Natural killer cell treated with Interleukin-12 subunit alpha and Interleukin-12 subunit beta and Interleukin-15 and Interleukin-18, amount 100 ng/mL, for 72 hours (primary cell): ENCODE measurements at places on chromosomes 11 and 22. TPM values are rescaled to one million over a fixed set of nuclear protein-coding genes. Genes with fewer than 3 reads are reported as not detected.
A peak's percentile ranks its signal among the peaks of the same experiment; 100 is the strongest.

DNA sequence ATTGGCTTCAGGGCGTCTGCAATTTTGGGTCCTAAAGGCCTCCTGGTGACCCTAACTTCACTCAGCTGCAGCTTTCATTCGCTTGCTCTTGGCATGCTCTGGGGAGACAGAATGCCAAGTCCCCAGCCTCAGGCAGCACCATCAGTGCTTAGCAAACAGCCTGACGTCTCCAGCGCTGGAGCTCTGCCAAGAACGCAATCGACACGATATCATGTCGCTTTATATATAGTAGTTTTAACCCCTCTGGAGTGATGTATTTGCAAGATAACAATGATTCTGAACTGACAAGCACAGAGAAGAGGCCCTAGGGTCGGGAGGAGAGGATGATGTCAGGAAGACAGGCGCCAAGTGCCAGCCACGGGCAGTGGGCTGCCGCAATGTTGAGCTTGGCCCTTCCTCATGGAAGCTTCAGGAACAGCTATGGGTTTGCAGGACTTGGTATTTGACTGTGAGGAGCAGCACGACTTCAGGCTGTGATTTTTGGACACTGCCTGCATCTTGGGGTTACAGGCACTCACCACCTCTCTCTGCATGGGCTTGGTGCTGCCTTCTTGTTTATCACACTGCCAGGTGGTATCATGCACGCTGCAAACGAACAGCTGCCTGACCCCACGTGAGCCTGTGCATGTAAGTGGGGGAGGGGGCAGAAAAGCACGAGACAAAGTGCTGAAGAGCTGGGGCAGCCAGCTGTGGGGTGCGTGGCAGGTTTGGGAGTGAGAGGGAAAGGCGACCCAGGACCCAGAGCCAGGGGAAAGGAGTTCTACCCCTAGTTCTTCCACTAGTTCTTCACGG, 26.1 kb downstream of the B3GAT1 start:
- H3K27me3 ChIP-seq = no peaks in the 10 kb centered on the region
- DNase-seq = no peak

- DNase-seq = no peak
- no peaks in the 10 kb centered on the region for H3K4me1 ChIP-seq
- no peak overlapping the region for H3K27ac ChIP-seq
- H3K4me3 ChIP-seq = no peak overlapping the region
- H3K27me3 ChIP-seq = peaks cover 50% of the 10 kb centered on the region
Measured at GRCh38 chr11:35523331-35523768, 2.1 kb downstream of the PAMR1 start.

DNA sequence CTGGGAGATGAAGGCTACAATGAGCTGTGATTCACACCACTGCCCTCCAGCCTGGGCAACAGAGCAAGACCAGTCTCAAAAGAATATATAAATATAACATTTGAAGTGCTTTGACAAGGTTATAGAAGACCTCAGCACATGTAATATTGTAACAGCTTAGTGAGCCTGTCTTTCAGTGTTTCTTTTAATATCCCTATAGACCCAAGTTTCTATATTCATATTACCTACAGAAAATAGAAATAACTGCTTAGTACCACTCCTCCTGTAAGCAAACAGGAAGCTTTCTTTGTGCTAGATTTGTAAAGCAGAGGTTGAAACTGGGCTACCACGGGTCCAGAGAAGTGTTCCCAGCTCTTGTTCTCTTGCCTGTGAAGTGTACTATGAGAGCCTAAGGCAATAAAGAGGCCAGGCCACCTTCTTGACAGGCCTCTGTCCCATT, 68.2 kb downstream of the PPP2R1B start:
- no peak overlapping the region for H3K27ac ChIP-seq
- no peak overlapping the region for H3K4me3 ChIP-seq
- no peak for DNase-seq
- peaks cover 10% of the 10 kb centered on the region for H3K4me1 ChIP-seq
- no peaks in the 10 kb centered on the region for H3K27me3 ChIP-seq

The CNGA4 gene
- total RNA-seq = not detected

GRCh38 chr11:20671856-20672546, 2.6 kb downstream of the NELL1 start:
- peaks cover 4% of the 10 kb centered on the region for H3K4me1 ChIP-seq
- H3K27me3 ChIP-seq = peaks cover 35% of the 10 kb centered on the region
- H3K36me3 ChIP-seq = peaks cover 5% of the 10 kb centered on the region
- H3K4me3 ChIP-seq = no peak overlapping the region

- no peaks in the 10 kb centered on the region for H3K4me1 ChIP-seq
- no peak for DNase-seq
- no peak overlapping the region for H3K4me3 ChIP-seq
Measured at GRCh38 chr11:662689-663274, 25.7 kb downstream of the DRD4 start.

DNA sequence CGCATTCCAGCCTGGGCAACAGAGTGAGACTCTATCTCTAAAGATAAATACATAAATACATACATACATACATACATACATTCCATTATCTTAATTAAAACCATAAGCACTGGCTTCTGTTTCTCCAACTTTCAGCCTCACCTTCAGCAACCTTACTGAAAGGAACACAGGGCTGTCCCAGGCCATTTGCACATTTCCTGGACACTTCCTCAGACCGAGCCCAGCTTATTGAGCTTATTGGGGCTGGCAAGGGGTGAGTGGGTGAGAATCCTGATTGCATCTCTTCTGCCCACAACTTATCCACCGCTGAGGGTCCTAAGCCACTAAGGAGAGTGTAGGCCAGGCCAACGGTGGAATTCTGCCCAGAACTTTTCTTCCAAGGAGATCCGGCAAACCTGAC, 16.5 kb upstream of the LRP5 start:
- no peak for DNase-seq
- H3K27ac ChIP-seq = no peak overlapping the region
- no peaks in the 10 kb centered on the region for H3K4me1 ChIP-seq
- no peaks in the 10 kb centered on the region for H3K36me3 ChIP-seq

GRCh38 chr11:35106595-35106994, 32.4 kb upstream of the CD44 start:
- H3K27ac ChIP-seq = peak overlapping the region; percentile 46
- peaks cover 10% of the 10 kb centered on the region for H3K27me3 ChIP-seq
- peaks cover 4% of the 10 kb centered on the region for H3K36me3 ChIP-seq
- H3K4me3 ChIP-seq = peak overlapping the region; percentile 19

DNA sequence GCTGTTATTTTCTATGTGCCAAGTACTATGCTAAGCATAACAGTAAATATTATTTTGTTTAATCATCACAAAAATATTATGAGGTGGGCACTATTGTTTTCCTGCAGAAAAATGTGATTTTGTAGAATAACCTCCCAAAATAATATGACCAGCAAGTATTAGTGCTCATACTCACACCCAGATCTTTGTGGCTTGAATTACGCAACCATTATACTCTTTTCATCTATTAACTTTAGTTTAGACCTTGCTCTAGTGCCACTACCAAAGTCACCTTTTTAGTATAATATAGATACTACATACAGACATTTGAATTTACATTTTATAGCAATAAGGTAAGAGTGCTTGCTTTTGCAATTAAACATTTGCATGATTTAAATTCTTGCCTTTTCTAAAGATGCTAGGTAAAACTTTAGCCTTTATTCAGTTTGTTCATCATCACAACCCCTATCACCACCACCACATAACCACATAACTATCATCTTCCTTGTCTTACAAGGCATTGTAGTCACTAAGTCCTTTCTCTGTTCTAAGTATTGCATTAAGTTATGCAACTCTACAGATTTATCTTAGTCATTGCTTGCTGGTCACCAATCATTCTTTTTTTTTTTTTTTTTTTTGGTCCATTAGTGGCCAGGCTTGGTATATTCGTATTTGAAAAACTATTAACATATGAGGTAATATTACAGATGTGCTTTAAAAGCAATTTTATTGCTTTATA, 68.4 kb downstream of the GAS2 start:
- H3K27me3 ChIP-seq = no peaks in the 10 kb centered on the region
- no peak for DNase-seq
- no peaks in the 10 kb centered on the region for H3K4me1 ChIP-seq
- no peak overlapping the region for H3K4me3 ChIP-seq
- H3K36me3 ChIP-seq = no peaks in the 10 kb centered on the region
- no peak overlapping the region for H3K27ac ChIP-seq

The OR51E2 gene
- not detected for total RNA-seq
